ENCODE measurements at places on chromosomes 3 and 15. TPM values are rescaled to one million over a fixed set of nuclear protein-coding genes. Genes with fewer than 3 reads are reported as not detected.

ISLR2 gene
- polyA plus RNA-seq = 0.23 TPM

FMN1 gene
- 0.91 TPM for polyA plus RNA-seq

FAM227B gene
- 2.7 TPM for polyA plus RNA-seq

FOXL2NB gene
- not detected for polyA plus RNA-seq

CYP8B1 gene
- polyA plus RNA-seq = not detected

SMC4 gene
- 32.9 TPM for polyA plus RNA-seq
